Cerebellar nuclear complex (tissue), 1 donor: ENCODE measurements at places on chromosomes 1 and 21.

DNA sequence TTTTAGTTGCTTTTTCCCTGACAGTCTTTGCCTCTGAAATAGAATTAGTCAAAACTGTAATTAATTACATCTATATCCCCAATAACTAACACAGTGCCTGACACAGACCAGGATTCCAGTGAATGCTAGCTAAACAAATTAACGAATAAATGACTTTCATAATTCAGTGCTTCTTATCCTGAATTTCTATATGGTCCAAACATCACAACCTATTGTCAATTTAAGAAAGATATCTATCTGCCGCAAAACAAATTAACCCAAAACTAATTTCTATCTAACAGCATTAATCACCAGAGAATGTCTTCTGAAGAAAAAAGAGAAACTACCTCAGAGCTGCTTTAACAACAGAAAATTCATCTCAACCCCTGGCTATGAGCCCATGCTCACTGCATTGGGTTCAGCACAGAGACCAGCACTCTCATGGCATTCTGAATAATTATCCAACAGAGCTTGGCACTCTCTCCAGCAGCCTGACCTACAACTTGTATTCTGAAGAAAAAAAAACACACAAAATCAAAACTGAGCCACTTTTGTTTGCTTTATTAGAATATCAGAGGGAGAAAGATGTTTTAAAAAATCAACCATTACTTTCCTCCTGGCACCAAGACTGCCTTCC is 547.3 kb upstream of the BEND5 start:
- DNase-seq: no peak

- no peak for DNase-seq
Observed at GRCh38 chr1:161791904-161792655, 26.0 kb downstream of the ATF6 start.

DNA sequence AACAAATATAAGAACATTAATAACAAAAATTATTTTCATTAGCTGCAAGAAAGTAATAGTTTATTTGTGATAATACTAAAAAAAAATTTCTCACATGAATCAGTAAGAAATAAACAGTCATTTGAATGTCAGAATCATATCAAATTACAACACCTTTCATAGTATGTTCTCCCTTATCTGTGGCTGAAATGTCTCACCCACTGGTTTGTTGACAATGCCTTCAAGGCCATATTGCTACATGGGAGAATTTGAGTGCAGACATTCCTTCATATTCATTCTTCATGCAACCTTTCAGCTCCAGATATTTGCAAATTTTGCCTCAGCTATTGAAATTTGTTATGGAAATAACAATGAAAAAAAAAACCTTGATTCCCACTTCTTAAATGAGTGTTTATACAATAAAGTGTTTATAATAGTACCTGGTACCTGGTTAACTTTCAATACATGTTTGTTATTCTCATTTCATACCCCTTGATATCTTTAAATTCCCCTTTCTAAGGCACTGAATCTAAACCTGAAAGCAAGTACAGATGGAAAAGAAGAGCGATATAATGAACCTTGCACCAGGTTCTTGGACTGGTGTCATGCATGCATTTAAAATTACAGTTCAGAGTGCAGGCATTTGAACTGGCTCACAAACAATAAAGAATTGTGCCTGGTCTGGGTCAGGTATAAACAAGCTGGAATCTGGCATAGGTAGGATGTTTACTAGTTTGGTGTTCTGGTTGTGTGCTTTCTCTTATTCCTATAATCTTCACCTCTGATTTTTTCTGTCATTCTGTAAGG is 242.2 kb upstream of the ADGRL2 start:
- no peak for DNase-seq

DNA sequence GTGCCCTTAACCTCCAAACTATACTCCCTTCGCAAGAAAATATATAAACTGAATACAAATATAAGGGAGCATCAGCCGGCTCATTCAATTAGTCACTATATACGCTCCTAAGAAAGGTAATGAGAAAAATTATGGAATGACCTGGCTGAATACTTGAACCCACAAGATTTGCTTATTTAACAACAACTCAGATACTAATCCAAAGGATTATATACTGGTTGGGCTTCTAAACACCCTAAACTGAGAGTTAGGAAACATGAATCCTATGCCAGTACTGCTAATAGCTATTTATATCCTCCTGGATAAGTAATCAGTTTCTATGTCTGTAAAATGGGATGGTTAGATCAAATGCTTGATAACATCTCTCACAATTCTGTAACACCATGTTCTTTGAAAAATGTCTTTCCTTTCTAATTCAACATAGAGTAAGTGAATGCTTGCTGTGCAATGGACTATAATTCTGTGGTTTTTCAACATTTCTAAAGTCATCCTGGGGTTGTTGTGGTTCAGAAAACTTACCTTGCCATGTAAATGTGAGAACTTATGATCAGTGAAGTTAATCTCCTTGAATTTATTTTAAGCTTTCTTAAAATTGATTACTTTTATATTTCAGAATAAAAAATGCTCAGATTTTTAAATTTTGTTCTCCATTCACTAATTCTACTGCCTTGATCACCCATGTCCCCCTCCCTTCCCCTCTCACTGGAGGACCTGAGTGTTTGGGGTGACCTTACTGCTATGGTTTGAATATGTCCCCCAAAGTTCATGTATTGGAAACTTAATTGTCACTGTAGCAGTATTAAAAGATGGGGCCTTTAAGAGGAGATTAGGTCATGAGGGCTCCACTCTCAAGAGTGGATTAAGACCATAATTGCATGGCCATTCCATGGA is 14.5 kb downstream of the DUSP10 start:
- DNase-seq: no peak

DNA sequence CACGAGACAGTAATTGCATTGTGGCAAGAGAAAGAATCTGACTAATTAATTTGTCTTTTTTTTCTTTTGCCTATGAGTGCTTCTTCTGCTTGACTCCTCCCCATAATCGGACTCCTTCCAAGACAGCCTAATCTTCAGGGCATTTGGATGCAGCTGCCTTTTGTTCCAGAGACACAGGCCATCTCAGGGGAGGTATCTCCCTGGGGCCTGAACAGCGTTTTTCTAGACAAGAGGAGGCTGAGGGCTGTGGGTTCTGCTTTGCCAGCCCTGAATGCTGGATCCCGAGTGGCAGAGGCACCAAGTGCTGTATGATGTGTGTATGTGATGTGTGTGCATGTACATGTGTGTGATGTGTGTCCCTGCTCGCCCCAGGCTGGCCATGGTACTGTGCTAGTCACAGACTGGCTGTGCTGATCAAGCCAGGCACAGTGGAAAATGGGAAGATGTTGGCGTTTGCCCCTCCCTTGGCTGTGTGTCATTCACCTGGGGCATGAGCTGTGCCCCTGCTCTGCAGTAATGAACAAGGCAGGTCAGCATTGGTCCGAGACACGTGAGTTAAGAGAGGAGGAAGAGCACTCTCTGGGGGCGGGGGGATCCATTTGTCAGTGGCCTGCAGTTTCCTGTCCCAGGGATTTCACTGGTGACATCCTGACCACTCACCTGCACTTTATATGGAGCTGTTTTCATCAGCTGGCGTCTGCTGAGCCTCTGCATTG is 77.2 kb downstream of the ADARB1 start:
- DNase-seq: no peak

DNA sequence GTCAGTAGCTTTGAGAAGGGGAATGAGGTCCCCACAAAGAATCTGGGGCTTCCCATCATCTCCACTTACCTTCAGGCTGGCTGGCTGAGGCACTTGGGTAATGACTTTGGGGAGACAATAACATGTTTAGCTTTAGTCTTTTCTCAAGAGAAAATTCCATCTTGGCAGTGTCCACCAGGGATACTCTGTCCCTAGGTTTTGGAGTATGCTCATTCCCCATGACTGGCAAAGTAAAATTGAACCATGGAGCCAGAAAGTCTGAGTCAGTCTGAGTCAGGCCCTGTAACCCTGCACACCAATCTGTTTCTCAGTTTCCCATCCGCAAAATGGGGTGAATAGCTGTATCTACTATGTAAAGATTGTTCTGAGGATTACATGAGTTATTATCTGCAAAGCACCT is 28.2 kb downstream of the RUNX1 start:
- no peak for DNase-seq

DNA sequence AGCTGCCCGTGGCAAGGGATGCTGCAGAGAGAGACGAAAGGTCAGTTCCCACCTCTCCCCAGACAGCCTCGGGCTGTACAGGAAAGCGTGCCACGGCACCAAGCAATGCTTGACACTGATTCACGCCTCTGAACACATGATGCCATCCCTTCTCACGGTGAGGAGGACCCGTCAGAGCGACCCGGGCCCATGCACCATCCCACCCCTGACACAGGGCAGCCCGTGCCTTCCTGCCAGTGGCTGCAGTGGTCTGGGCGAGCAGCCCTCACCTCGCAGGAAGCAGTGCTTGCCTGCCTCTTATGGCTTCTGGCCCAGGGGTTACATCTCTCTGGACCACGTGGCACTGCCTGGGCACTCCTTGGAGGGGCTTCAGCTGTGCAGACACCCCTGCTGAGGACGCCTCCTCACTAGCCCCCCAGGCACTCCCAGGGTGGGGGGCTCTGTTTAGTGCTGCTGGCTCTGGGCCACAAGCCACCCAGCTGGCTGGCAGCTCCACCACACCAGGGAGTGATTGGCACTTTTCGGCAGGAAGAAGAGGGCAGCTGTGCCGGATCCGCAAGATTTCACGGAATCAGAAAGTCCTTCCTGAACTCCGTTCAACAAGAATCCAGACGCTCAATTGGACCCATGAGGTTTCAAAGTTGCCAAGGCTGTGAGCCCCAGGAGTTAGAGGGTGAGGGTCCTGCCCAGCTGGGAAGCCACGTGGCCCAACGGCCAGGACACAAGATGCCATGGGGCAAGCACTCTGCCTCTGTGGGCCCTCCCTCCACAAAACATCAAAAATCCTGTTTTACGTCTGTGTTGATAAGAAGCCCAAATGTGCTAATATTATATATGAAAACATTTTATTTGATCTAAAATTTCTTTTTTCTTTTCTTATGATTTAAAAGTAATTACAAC is 34.8 kb upstream of the SLC19A1 start:
- DNase-seq: no peak

- no peak for DNase-seq
Observed at GRCh38 chr1:61425040-61425439, 299.9 kb downstream of the TM2D1 start.

DNA sequence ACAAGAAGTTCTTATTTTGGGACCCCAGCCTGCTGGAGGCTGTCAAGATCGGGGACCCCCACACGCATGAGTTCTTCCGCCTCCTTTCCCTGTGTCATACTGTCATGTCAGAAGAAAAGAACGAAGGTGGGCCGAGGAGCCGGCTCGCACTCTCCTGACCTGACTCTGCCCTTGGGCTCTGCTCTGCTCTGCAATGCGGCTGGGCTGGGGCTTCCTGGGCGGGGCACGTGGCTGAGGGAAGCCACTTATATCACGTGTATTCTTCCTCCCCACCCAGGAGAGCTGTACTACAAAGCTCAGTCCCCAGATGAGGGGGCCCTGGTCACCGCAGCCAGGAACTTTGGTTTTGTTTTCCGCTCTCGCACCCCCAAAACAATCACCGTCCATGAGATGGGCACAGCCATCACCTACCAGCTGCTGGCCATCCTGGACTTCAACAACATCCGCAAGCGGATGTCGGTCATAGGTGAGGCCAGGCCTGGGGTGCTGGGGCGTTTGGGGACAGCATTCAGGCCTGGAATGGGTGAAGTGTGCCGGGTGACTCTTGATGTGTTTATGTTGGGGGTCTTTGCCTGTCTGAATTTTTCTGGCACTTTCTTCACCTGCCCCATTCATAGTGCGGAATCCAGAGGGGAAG is 17.6 kb downstream of the ATP8B2 start:
- DNase-seq: no peak

GRCh38 chr1:4696161-4696745 is 41.8 kb downstream of the AJAP1 start:
- no peak for DNase-seq

GRCh38 chr1:34500451-34500850 is 254.4 kb upstream of the GJB5 start:
- no peak for DNase-seq

- no peak for DNase-seq
Observed at GRCh38 chr1:234007684-234008083, 103.2 kb downstream of the SLC35F3 start.
